Naive B cell (primary cell): ENCODE measurements at places on chromosomes 16 and 17.
A peak's percentile ranks its signal among the peaks of the same experiment; 100 is the strongest.

DNA sequence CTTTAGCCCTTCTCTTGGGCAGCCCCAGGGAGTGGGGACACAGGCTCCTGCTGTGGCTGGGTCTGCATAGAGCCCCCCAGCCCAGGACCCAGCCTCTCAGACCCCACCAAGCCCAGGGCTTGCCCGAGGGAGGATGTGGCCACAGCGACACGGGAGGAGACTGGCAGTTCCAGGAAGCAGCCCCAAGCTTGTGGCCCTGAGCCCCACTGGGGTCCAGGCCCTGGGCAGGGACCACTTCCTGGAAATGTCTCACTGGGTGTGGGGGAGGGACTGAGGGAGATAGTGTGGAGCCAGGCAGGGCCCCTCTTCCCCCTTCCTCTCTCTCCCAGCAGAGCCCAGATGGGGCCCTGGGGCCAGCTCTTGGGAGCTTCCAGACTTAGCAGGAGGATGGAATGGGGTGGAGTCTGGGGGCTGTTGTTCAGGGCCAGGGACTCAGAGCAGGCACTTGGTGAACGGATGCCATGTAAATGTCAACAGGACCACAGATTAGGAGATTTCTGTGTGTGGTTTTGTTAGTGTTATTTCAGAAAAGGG is 35.3 kb downstream of the ADGRG5 start:
- DNase-seq: no peak

DNA sequence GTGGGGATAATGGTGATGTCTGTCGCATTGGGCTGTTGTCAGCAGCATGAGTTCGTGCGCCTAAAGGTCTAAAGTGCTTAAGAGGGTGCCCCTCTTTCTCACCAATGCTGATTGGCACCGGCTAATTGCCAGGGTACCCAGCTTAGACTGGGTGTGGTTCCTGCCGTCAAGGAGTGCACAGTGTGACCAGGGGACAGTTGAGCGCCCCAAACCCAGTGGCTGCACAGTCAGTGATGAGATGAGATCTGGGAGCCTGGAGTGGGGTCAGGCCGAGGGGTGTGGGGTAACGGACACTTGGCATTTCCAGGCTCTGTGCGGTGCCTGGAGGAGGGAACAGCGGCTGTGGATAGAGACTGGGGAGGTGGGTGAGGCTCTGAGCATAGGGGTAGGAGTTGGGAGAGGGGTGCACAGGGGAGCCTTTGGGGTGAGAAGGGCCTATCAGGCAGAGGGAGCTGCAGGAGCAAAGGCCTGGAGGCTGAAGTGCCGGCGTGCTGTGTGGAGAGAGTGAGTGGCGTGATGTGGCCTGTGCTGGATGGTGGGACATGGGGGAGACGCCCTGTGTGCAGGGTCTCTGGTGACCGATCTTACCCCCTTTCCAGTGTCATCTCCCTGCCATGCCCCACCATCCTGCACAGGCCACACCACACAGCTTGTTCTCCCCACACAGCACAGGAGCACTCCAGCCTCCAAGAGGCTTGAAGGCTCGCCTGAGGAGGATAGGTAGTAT is 58.3 kb downstream of the SNX20 start:
- no peak for DNase-seq

- DNase-seq: no peak
These were observed 116.3 kb upstream of the IRX3 start for GRCh38 chr16:54402873-54403272.

DNA sequence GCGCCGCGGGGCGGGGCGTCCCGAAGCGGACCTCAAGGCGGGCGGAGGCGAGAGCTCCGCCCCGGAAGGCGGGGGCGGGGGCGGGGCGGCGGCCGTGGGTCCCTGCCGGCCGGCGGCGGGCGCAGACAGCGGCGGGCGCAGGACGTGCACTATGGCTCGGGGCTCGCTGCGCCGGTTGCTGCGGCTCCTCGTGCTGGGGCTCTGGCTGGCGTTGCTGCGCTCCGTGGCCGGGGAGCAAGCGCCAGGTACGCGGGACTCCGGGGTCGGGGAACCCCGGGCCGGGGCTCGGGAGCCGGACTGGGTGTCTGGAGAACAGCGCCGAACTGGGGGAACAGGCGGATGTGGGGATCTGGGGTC is at the start of gene TNFRSF12A:
TSS of gene TNFRSF12A (plus strand) at position 122 of the 357 bp plus-strand sequence. CDS start at position 152, 30 bp downstream.
- DNase-seq: peak; percentile 67

- DNase-seq: no peak
These were observed 50.2 kb upstream of the WSCD1 start for GRCh38 chr17:6019959-6020358.

DNA sequence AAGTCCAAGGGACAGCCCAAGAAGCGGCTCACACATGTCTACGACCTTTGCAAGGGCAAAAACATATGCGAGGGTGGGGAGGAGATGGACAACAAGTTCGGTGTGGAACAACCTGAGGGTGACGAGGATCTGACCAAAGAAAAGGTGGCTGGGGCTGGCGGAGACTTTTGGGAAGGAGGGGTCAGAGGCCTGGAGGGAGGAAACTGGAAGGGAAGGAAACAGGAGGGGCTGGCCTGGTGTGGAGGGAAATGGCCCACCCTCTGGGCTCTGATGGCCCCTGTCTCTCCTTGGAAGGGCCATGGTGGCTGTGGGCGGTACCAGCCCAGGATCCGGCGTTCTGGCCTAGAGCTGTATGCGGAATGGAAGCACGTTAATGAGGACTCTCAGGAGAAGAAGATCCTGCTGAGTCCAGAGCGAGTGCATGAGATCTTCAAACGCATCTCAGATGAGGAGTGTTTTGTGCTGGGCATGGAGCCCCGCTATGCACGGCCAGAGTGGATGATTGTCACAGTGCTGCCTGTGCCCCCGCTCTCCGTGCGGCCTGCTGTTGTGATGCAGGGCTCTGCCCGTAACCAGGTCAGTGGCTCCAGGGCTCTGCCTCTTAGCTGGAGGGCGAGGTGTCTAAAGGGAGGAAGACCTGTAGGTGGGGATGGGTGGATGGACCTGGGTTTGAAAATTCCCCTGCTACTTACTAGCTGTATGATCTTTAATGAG is 12.5 kb downstream of the POLR2A start:
- DNase-seq: no peak

GRCh38 chr16:73131156-73131862 is 83.4 kb upstream of the ZFHX3 start:
- no peak for DNase-seq

- no peak for DNase-seq
These were observed 216.9 kb upstream of the CHMP6 start for GRCh38 chr17:80774643-80775281.

DNA sequence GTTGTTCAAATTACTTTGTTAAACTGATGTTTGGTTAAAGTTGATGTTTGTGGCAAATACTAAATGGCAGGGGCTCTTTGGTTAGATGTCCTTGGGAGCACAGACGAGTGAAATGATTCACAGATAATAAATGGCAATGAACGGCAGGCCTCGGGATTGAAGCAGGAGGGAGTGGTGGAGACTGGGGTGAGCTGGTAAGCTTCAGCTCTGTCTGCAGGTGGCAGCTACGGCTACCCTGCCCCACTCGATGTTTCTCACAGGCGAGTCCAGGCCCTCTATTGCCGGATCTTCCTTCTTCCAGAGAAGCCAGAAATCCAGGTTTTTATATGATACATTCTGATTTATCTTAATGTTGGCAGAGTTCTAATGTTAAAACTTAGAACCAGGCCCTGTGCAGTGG is 144.8 kb upstream of the CACNG5 start:
- DNase-seq: no peak

GRCh38 chr16:57785385-57785784 is 16.9 kb downstream of the KIFC3 start:
- DNase-seq: no peak

DNA sequence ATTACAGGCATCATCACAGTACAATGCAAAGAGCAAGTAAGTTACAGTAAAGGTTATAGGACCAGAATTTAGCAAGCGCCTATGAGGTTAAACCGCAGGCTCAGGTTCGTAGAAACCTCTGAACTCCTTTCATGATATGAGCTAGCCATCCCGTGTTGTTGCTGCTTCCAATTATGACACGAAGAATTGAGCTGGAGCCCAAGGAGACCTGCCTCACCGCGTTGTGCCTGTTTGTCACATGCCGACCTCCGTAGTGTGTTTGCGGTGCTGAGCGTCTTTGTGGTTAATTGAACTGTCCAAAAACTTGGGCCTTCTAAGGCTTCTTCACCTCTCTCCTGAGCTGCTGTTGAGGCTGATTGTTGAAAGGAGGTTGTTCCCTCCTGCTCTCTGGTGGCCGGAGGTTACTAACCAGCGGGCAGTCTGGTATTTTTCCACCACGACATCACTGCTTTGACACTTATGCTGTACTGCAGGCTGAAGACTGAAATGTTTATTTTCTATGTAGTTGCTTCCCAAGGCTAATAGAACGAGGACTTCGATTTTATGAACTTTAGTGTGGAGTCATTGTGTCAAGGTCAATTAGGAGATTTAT is 67.5 kb downstream of the SEC14L1 start:
- no peak for DNase-seq

- peak; percentile 84 for DNase-seq
These were observed at the start of gene TMEM107 for GRCh38 chr17:8176197-8176940. Gene TMEM107, minus strand, starts transcription at chr17:8176380. Its CDS starts 94 bp downstream, at chr17:8176286.

- no peak for DNase-seq
These were observed 143.0 kb downstream of the XYLT1 start for GRCh38 chr16:17327664-17328335.

DNA sequence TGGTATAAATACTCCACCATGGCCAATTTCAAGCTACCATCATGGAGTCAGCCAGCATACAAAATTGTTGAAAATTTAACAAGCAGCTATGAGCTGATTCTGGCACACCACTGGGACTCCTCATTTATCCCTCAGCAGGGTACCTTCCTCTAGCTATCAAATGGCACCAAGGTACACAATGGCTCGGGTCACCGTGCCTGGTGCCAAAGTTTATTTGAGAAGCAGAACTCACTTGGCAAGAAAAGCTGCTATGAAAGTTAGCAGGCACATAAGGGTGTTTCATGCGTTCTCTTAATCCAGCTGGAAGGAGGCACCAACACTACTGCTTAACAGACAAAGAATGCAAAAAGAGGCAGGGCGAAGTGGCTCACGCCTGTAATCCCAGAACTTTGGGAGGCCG is 51.6 kb downstream of the IKZF3 start:
- no peak for DNase-seq

GRCh38 chr17:17183744-17184143 is 22.4 kb downstream of the PLD6 start:
- DNase-seq: no peak

DNA sequence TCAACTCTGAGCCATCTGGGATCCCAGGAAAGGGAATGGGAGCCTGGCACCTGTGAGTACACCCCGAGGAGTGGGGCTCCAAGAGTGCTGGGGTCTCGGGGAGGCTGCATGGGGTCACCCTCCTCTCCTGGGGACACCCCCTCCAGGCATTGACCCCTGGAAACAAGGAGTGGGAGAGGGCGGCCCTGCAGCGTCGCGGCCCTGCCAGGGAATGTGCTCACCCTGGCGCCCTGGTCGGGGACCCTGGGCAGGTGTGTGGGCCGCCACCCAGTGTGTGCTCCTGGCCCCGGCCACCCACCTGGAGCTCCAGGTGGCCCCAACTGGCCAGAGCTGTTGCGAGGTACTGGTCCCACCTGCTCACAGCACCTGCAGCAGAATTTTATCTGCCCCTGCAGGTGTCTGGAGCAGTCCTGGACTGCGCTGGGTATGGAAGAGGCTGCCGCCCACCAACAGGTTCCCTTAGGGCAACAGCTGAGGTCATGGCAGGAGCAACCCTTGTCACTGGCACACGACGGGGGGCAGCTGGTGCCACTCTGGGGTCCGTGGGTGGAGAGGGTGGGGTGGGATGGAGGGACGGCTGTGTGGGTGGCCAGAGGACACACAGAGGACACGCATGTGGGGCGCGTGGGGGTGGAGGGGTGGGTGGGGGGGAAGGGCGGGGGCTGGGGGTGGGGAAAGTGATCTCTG is 5.4 kb upstream of the PABPN1L start:
- no peak for DNase-seq

GRCh38 chr17:63435681-63436522 is 10.2 kb downstream of the CYB561 start:
- no peak for DNase-seq

DNA sequence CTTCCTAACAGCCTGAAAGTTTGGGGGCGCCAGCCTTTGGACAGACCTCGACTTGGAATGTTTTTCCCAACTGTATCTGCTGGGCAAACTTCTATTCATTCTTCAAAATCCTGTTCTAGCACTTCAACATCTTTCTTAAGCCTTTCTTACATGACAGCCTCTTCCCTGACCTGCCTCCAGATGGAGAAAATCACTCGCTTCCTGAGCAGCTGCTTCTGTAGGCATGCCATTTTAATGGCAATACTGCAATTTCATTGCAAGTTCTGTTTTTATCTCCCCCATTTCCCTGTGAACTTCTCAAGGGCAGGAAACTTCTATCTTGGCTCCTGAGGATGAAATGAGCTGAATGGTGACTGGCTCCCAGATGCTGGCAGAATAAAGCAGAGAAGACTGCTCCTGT is 128.8 kb upstream of the ASIC2 start:
- no peak for DNase-seq

- DNase-seq: no peak
These were observed 114.1 kb downstream of the C16orf78 start for GRCh38 chr16:49487746-49488145.

DNA sequence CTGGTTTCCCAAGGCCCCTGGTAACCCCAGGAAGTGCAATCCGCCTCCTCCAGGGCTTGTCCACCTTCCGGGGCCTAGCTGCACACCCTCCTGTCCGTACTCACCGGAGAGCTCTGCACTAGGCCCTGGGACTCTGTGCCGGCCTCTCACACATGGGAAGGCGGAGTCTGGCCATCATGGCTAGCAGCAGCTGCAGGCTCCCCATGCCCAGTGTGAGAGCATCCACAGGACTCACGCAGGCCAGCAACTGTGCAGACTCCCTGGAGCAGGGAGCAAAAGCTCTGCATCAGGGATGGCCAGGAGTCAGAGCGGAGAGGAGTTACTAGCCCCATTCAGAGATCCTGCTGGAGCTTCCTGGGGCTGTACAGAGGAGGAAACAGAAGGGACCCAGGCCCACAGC is 20.2 kb downstream of the FOXN1 start:
- DNase-seq: no peak

- no peak for DNase-seq
These were observed 11.9 kb upstream of the GSE1 start for GRCh38 chr16:85601272-85601639.

DNA sequence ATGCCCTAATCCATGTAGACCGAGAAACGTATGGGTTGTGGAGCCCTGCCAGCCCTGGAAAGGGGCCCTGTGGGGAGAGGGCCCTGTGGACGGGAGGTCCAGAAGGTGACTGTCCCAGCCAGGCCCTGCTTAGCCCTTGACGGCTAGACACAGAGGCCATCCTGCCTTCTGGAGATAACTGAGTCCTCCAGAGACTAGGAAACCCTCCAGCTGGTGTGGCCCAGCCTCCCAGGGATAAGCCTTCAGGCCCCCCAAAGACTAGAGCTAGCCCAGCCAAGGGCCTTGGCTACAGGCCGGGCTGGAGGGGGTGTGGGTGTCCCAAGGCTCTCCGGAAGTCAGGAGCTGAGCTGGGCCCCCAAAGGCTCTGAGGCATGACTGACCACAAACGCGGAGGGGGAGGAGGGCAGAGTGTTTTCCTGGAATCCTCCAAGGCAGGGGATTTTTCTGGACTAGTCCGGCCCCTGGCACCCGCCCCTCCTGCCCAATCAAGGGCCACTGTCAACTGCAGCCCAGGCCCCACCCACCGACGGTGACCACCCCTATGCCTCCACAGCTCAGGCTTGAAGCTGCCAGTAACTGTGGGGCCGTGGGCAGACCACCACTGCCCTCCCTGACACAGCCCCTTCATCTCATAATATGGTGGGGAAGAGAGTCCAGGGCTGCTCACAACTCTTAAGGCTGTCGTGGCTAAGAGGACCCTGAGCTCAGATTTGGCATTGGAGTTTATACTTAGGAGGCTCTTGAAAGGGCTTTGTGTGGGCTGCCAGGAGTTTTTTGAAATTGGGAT is 885 bp upstream of the VASN start:
- DNase-seq: no peak
